ENCODE measurements at places on chromosomes 7 and 10.

DNA sequence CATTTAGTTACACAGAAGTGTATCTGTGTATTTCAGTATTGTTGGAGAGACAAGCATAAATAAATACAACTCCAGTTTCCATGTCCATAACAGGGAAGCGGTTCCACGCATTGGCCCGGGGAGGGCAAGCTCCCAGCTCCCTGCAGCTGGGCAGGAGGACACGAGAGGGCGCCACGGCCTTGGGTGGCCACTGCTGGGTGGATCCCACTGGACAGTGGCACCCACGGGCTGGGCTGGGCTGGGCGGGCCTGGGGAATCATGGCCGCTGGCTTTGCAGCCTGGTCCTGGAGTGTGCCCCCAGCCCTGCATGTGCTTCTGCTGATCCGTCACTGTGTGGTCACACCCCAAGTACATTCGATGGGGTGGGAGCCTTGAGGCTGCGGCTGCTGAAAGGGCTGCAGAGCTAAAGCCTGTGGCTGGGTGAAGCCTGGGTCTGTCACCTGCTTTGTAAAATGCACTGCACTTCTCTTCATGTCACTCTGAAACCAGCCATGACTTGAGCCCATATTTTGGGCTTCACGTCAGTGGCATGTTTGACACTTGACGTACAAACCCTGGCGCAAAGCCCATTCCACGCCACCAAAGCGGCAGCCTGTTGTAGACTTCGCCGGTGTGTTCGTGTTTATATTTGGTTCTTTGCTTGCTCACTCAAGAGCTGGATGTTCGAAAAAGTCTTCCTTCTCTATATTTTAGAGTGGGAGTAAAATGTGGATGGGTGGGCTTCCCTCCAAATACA, 27.5 kb downstream of the LRRC27 start:
- no peak for DNase-seq

- DNase-seq, result no peak
Measured at GRCh38 chr7:484356-485101, 35.1 kb downstream of the PDGFA start.

DNA sequence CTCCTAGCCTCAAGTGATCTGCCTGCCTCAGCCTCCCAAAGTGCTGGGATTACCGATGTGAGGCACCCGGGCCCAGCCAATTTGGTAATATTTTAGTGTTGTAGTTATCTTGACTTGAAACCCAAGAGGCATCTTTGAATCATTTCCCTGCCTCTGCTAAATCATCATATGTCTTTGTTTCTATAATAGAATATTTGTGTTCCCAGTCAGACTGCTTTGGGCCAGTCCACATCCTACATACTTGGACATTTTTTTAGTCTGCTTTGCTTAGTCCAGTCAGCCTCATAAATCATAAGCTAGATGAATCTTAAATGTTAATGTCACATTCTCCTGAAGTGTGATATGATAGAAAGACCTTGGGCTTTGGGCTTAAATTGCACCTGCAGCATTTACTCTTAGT, 5.9 kb downstream of the STAM start:
- DNase-seq, result peak; percentile 11

- DNase-seq, result peak; percentile 20
Measured at GRCh38 chr7:123649964-123650363, 5.7 kb upstream of the LMOD2 start.

DNA sequence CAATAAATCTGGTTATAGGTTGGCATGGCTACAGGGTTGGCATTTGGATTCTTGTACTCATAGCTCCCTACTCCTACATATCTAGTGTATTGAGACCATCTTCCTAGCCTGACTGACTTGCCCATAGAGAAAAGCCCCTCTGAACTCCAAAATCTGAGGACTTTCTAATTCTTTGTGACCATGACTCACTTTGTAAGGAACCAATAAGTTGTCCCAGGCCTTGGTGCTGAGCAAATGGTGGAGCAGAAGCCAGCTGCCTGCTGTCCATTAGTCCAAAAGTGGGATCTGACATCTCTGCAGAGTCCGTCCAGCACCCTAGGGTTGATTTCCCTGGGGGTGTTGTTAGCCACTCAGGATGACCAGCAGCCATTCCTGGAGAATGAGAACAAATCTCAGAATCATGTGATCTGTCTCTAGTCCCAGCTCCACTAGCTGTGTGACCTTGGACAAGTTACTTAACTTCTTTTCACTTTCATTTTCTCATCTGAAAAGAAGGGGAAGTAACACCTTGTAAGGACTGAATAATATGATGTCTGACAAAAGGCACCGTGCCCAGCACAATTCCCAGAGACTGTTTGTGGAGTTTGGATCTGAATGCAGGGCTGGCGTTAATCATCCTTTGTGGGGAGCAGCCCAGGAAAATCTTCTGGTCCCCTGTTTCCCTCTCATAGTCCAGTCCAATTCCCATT, 44.1 kb downstream of the MTURN start:
- DNase-seq, result no peak

- DNase-seq, result no peak
Measured at GRCh38 chr7:767941-768731, 41.1 kb upstream of the PRKAR1B start.

- no peak for DNase-seq
Measured at GRCh38 chr10:19048891-19049290, 290 bp downstream of the MALRD1 start.

DNA sequence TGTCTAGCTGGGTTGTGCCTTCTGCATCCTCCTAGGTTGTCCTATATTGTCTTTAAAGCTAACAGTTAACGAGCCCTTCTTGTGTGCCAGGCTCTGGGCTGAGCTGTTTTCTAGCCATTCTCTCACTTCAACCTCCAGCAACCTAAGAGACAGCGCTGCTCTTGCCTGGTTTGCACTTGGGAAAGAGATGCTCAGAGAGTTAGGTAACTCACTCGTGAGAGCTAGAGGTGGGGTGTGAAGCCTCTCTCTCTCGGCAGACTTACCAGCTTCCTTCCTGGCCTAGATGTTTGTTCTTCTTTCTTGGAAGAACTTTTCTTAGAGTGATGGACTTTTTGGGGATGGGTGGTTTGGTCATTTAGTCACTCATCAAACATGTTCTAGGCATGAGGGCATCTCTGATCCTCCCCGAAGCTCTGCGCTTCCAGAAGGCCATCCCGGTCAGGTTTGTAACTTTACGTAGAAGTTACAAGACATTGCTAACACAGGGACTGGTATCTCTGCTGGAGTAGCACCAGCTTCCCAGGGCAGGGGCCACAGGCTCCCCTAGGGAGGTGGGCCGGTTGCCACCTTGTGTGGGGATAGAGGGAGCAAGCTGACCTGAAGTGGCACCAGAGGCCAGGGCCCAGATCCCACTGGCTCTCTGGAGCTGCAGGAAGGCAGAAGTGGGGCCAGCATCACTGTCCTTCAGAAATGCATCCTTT, 14.3 kb downstream of the TSPAN15 start:
- no peak for DNase-seq

DNA sequence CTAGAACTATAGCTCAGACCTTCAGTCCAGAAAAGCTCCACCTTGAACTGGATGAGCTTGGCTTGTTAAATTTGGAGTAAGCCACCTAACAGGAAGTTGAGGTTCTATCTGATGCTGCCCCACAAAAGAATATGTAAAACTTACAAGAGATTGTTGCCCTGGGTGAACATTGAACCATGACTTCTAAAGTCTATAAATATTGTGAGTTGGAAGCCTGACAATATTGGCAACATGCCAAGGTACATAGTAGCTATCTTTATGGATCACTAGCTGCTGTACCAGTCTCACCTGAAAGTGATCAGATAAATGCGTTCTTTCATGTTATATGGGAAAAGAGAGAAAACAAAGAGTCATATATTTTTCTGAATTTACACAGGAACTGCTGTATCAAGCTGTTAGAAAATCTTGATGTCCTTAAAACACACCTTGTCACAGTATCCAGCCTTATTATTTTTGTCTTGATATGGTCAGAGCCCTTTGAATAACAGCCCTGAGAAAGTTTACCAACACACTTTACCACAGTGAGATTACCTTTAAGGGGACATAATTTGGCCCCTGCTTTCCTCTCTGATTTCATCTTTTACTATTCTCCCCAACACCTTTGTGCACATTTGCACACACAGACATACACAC, 92.0 kb downstream of the LSMEM1 start:
- no peak for DNase-seq

GRCh38 chr7:66683770-66684123, 55.1 kb downstream of the KCTD7 start:
- DNase-seq, result no peak

GRCh38 chr7:21185653-21186265, 242.1 kb upstream of the SP4 start:
- DNase-seq, result no peak

GRCh38 chr10:73467206-73467605, 28.6 kb downstream of the PPP3CB start:
- no peak for DNase-seq

DNA sequence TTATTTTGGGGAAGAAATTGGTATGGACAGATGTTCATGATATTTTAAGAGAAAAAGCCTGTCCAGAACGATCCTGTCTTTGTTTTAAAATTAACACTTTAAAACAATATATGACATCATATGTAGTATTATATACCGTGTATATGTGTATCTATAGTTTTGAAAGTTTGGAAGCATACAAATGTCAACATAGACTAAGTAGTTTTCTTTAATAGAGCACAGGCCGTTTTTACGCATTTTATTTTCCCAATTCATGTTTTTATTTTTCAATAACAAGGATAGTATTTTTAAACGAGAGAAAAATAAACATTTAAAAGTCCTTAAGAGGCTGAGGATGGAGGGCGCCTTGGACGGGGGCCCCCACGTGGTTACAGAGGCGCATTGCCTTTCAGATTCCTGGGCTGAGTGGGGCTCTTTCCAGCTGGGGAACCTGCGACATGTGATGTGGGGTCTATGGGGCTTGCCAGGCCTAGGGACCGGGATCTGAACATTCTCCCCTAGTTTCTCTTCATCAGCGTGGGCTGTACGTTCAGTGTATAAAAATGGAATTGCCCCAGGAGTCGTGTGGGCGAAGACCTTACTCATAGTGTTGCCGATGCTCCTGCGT, 127.8 kb upstream of the ZNF746 start:
- DNase-seq, result peak; percentile 84

- no peak for DNase-seq
Measured at GRCh38 chr7:78413568-78413967, 615.0 kb downstream of the PHTF2 start.

GRCh38 chr10:131556897-131557495, 245.5 kb upstream of the TCERG1L start:
- DNase-seq, result no peak

DNA sequence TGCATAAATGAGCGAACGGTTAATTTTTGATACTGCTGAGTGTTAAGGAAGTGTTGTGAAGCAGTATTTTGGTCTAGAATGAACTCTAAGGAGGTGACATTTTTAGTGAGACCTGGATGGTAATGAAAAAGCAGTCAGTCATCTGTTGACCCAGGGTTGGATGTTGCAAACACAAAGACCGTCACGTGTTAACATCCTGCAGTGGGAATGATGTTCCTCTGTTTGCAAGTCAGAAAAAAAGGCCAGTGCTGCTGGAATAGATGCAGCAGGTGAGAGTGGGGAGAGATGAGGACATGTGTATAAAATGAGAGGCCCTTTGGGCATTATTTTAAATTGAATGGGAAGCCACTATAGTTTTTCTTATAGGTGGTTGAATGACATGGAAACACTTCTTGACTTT, 39.3 kb downstream of the INSYN2A start:
- no peak for DNase-seq

- no peak for DNase-seq
Measured at GRCh38 chr7:47226696-47227095, 355.2 kb downstream of the TNS3 start.

- no peak for DNase-seq
Measured at GRCh38 chr7:158394936-158395335, 192.7 kb downstream of the PTPRN2 start.

DNA sequence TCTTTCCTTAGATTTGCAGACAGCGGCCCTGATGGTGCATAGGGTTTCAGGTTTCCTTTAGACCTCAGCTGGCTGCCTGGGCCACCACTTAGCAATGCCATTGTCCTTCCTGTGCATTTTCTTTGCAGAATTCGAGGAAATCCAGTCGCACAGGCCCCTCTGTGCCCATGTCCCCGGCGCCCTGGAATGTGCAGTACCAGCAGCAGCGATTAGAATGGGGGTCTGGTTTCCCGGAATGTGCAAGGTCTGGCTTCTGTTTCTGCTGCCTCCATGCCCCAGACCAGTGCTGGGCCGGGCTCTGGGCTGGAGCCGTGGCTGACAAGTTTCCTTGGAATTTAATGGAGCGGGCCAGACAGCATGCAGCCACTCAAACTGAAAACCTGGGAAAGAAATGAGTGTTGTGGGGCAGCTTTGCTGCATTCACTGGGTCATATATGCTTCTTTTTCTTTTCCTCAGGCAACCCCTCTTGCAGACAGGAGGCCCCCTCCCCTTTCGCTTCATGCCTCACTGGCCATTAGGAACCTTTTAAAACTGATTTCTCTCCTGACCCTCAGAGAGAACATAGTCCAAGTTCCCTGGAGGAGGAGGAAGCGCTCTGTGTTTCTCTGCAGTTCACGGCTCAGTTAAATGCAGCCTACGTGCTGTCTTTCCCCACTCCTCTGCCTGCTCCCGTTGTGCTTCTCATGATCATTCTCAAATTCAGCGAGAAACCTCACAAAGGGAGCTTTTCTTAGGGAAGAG, 14.4 kb downstream of the HTRA1 start:
- DNase-seq, result peak; percentile 81

DNA sequence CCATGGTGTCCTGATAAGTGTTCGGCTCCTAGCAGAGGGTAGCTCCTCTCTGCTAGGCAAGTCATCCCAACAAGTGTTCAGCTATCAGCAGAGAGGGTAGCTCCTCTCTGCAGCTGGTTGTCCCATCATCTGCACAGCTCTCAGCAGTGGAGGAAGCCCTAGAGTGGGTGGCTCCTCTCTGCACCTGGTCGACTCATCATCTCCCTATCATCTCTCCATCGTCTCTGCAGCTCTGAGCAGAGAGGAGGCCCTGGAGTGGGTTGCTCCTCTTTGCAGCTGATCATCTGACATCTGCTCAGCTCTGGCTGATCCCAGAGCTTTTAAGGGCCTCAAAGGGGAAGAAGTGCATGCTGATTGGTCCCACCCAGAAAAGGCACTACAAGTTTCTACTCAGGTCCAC, 199.9 kb upstream of the KMT2E start:
- DNase-seq, result no peak

- DNase-seq, result no peak
Measured at GRCh38 chr10:124523901-124524300, 62.3 kb downstream of the LHPP start.
